BJ (cell line): ENCODE measurements at places on chromosomes 11 and 22. TPM values are rescaled to one million over a fixed set of nuclear protein-coding genes. Genes with fewer than 3 reads are reported as not detected.

DNA sequence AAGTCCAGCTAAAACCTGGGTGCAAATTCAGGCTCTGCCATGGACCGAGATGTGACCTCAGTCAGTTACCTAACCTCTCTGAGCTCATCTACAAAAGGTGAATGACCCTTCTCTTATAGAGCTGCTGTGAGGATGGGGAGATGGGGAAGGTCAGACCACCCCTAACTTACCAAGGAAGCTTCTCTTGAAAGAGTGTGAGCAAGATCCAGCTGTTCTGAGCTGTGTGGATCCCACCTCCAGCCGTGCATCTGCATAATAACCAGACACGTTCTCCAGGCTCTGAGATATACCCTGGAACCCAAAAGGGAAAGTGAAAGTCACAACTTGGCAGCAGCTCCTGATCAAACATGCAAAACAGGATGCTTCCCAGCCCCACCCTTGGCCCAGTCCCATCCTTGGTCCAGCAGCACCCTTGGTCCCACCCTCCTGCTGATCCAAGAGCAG is at the start of gene APOL3:
APOL3 (minus strand) TSS at position 257 of the 444 bp plus-strand sequence. CDS start 11,700 bp downstream, outside the sequence.
- no peak for DNase-seq

The DPAGT1 gene
- 67.4 and 75.6 TPM in 2 replicates for polyA plus RNA-seq

GRCh38 chr11:86615487-86615886 is 56.9 kb downstream of the ME3 start:
- DNase-seq, result no peak

- DNase-seq, result no peak
Measured at GRCh38 chr11:102989379-102990047, 34.0 kb upstream of the MMP13 start.

- no peak for DNase-seq
Measured at GRCh38 chr22:33864723-33865130, 55.5 kb downstream of the LARGE1 start.

The SCN2B gene
- not detected in 2 replicates for polyA plus RNA-seq

GRCh38 chr22:31046539-31047226 is 34.4 kb upstream of the SMTN start:
- DNase-seq, result no peak

The KMT5B gene
- polyA plus RNA-seq, result 7.3 and 13.2 TPM in 2 replicates
